B cell (primary cell): ENCODE measurements at places on chromosomes 7 and 10.
A peak's percentile ranks its signal among the peaks of the same experiment; 100 is the strongest.

- no peaks in the 10 kb centered on the region for H3K27me3 ChIP-seq
- DNase-seq: no peak
- no peaks in the 10 kb centered on the region for H3K36me3 ChIP-seq
- no peak overlapping the region for H3K27ac ChIP-seq
- H3K4me1 ChIP-seq: no peaks in the 10 kb centered on the region
- no peak overlapping the region for H3K4me3 ChIP-seq
Observed at GRCh38 chr10:49690698-49691356, 11.4 kb downstream of the C10orf53 start.

- no peaks in the 10 kb centered on the region for H3K36me3 ChIP-seq
- no peak for DNase-seq
- no peaks in the 10 kb centered on the region for H3K27me3 ChIP-seq
- no peak overlapping the region for H3K27ac ChIP-seq
Observed at GRCh38 chr10:16923309-16923708, 106.1 kb upstream of the RSU1 start.

DNA sequence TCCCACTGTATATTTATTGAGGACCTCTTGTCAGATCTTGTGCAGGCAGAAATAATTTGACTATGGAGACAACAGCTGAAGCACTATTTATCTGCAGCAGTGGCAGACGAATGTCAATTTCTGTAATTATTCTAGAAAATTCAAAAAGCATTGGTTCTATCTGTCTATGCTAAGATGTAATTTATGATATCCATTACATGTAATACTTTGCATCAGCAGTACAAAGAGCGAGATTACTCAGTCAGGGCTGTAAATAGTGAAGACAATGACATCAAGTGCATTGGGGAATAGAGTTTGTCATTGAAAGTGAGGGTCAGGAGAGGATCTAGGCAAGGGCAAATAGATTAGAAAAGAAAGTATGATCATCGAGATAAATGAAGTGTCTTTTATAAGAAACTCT is 508.2 kb downstream of the ZWINT start:
- H3K27me3 ChIP-seq: no peaks in the 10 kb centered on the region
- H3K4me1 ChIP-seq: no peaks in the 10 kb centered on the region
- DNase-seq: no peak

DNA sequence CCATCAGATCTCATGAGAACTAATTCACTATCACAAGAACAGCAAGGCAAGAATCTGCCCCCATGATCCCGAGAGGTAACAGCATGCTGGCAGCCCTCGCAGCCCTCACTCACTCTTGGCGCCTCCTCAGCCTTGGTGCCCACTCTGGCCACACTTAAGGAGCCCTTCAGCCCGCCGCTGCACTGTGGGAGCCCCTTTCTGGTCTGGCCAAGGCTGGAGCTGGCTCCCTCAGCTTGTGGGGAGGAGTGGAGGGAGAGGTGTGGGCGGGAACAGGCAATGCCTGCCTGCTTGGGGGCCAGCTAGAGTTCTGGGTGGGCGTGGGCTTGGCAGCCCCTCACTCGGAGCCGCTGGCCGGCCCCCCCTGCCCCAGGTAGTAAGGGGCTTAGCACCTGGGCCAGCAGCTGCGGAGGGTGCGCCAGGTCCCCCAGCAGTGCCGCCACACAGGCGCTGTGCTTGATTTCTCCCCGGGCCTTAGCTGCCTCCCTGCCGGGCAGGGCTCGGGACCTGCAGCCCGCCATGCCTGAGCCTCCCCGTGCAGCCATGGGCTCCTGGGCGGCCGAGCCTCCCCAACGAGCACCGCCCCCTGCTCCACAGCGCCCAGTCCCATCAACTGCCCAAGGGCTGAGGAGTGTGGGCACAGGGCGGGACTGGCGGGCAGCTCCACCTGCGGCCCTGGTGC is 24.0 kb upstream of the ZNF438 start:
- no peaks in the 10 kb centered on the region for H3K36me3 ChIP-seq
- no peaks in the 10 kb centered on the region for H3K27me3 ChIP-seq
- H3K4me3 ChIP-seq: no peak overlapping the region
- H3K4me1 ChIP-seq: no peaks in the 10 kb centered on the region

DNA sequence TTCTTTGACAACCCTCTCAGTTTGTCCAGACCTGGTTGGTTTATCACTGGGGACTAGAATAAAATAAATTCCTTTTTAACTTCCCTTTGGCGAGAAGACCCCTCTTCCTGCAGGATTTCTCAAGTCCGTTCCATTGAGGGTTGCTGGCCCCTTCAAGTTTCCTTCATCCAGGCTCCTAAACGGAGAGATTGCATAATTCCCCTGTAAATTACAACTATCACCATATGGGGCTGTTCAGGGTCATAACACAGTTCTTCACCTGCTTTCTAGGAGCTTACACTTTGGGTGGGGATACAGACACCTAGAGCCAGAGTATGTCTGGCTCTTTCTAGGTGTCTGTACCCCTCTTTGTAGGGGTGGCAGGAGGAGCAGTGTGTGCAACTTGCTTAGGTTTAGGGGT is 3.3 kb upstream of the COPS6 start:
- peaks cover 30% of the 10 kb centered on the region for H3K4me1 ChIP-seq
- no peaks in the 10 kb centered on the region for H3K27me3 ChIP-seq
- no peak for DNase-seq
- no peak overlapping the region for H3K4me3 ChIP-seq
- H3K27ac ChIP-seq: no peak overlapping the region

DNA sequence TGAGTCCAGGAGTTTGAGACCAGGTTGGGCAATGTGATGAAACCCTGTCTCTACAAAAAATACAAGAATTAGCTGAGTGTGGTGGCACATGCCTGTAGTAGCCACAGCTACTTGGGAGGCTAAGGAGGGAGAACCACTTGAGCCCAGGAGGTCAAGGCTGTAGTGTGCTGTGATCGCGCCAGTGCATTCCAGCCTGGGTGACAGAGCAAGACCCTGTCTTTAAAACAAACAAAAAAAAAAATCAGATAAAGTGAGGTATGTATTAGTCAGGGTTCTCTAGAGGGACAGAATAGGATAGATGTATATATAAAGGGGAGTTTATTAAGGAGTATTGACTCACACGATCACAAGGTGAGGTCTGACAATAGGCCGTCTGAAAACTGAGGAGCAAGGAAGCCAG is 101.5 kb upstream of the GPR26 start:
- H3K36me3 ChIP-seq: no peaks in the 10 kb centered on the region
- no peak overlapping the region for H3K4me3 ChIP-seq

DNA sequence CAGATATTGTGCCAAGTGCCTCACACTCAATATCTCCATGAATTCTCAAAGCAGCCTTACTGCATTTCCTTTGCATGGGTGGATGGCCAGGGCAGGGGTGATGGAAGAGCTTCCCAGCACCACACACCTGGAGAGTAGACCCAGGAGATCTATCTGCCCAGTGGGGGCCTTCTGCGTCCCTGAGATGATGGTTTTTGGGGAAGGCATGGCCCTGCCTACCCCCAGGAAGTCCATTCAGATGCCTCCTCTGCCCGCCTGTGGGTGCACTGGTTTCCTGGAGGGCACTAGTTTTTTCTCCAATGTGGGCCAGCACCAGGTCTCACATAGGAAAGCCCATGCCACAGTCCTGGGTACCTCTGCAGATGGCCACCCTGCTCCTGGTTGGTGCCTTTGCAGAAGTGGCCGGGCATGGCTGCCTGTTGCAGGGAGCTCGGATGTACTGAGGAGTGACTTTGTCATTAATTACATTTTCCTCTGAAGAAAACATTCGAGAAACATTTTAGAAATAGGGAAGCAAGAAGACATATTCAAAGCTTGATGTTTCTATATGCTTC is 28.2 kb upstream of the ZNF488 start:
- H3K36me3 ChIP-seq: no peaks in the 10 kb centered on the region
- H3K27ac ChIP-seq: no peak overlapping the region
- DNase-seq: no peak
- H3K27me3 ChIP-seq: no peaks in the 10 kb centered on the region

DNA sequence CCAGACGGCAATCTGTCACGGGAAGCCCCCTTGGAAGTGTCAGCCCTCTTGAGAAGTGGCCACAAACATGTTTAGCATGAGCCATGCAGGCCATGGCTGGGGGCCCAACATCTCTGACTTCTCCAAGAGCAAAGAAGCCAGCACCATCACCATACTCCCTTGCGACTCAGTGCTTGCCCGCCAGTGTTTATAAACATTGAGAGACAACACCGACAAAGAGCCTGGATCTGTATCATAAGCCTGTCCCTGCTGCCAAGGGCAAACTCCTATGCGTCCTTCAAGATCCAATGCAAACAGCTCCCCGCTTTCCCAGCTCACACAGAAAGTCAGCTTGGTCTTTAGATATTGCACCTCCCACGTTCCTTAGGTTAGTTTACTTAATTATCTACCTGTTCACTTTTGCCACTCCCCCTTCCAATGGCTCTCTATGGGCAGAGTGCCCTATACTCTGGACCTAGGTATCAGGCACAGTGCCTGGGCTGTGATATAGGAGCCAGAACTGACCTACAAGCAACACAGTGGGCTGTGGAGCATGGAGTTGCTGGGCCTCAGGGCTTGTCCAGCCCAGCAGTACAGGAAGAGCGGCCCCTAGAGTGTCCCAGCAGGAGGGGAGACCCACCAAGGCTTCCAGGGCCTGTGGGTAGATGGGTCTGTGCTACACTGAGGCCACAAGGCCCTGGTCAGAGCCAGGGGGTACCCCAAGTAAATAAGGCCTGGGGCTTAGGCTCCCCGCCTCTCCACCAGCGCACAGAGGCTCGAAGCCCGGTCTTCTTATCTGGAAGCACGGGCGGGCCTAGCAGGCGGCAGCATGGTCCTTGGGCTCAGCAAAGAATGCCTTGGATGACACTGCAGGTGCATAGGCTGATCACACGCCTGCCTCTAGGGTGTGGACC is 37.7 kb downstream of the CAMK2B start:
- peaks cover 7% of the 10 kb centered on the region for H3K4me1 ChIP-seq

- H3K36me3 ChIP-seq: peaks cover 71% of the 10 kb centered on the region
- no peak overlapping the region for H3K27ac ChIP-seq
- no peak overlapping the region for H3K4me3 ChIP-seq
- peaks cover 27% of the 10 kb centered on the region for H3K4me1 ChIP-seq
Observed at GRCh38 chr7:155303897-155304296, 6.2 kb downstream of the INSIG1 start.

- H3K4me3 ChIP-seq: no peak overlapping the region
- H3K27me3 ChIP-seq: no peaks in the 10 kb centered on the region
- H3K27ac ChIP-seq: no peak overlapping the region
- DNase-seq: no peak
- H3K4me1 ChIP-seq: no peaks in the 10 kb centered on the region
Observed at GRCh38 chr10:23606456-23606855, 167.6 kb downstream of the OTUD1 start.

GRCh38 chr7:33639552-33640197 is 265.7 kb upstream of the BMPER start:
- no peaks in the 10 kb centered on the region for H3K36me3 ChIP-seq
- no peaks in the 10 kb centered on the region for H3K27me3 ChIP-seq
- no peak overlapping the region for H3K4me3 ChIP-seq
- no peaks in the 10 kb centered on the region for H3K4me1 ChIP-seq

DNA sequence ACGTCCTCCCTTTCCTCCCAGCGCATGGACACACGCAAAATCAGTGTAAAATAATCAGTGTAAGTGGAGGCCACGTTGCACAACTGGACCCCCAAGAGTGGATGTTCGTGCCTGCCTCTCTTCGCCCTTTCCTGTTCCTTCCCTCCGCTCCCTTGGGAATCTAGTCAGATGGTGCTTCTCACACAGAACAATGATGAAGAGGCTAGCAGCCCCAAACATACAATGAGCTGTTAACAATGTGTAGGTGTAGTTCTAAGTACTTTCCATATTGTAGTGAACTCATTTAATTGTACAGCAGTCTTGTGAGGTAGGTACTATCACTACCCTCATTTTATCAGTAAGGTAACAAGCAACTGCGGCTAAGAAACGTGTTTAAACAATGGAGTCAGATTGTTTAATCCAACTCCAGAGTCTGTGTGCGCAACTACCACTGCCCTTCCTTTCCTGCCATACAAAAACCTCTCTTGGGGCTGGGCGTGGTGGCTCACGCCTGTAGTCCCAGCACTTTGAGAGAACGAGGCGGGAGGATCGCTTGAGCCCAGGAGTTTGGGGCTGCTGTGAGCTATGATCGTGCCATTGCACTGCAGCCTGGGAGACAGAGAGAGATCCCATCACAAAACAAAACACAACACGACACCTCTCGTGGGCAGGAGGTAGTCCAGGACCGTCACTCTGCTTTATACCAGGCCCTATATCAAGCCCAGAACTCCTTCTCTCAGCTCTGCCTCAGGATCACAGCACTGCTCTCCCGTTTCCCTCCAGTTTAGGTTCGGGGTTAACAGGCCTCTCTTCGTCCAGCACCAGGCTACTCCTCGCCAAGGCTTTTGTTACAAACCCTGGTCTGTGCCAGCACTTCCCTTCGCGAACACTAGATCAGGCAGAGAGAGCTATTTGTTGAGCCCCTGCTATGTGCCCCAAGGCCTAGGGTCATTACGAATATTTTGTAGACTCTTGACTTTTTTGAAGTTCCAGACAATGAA is 1.1 kb downstream of the FKBP9 start:
- H3K27ac ChIP-seq: no peak overlapping the region
- peak overlapping the region; percentile 63 for H3K4me3 ChIP-seq
- peaks cover 11% of the 10 kb centered on the region for H3K4me1 ChIP-seq
- H3K36me3 ChIP-seq: no peaks in the 10 kb centered on the region
- H3K27me3 ChIP-seq: peaks cover 27% of the 10 kb centered on the region

GRCh38 chr10:59360605-59361405 is 1.5 kb downstream of the FAM13C start:
- H3K4me3 ChIP-seq: no peak overlapping the region
- H3K4me1 ChIP-seq: no peaks in the 10 kb centered on the region
- no peak overlapping the region for H3K27ac ChIP-seq
- no peaks in the 10 kb centered on the region for H3K36me3 ChIP-seq

GRCh38 chr10:4623757-4624420 is 202.1 kb upstream of the AKR1E2 start:
- no peaks in the 10 kb centered on the region for H3K36me3 ChIP-seq
- no peaks in the 10 kb centered on the region for H3K4me1 ChIP-seq
- H3K27ac ChIP-seq: no peak overlapping the region
- no peaks in the 10 kb centered on the region for H3K27me3 ChIP-seq

DNA sequence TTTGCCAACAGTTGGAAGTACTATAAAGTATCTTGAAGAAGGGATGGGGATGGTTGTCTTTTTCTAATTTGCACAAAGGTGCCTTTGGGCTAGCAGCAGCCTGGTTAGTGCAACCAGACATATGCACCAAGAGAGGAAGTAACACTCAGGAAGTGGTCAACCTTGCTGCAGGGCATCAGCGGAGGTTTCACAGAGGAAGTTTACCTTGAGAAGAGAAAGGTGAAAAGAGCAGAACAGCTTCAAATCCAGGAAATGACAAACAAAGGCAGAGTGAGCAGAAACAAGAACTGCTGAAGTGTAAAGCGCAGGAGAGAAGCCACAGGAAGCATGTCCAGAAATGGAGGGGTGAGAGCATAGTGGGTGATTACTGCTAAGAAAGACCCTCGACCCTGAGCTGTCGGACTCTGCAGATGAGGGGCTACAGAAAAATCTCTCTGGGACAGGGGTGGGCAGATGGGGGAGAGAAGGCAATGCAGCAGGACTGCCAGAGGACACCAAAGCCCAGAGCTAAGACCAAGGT is 66.9 kb downstream of the STK17A start:
- peak; percentile 92 for DNase-seq
- H3K27me3 ChIP-seq: no peaks in the 10 kb centered on the region
- peak overlapping the region; percentile 96 for H3K27ac ChIP-seq
